ENCODE measurements at places on chromosomes 3 and 15.

- DNase-seq = peak; percentile 70
Measured at GRCh38 chr15:60070838-60071493, 66.9 kb downstream of the FOXB1 start.

- DNase-seq = no peak
Measured at GRCh38 chr15:57509965-57510364, 81.7 kb upstream of the MYZAP start.

- no peak for DNase-seq
Measured at GRCh38 chr15:25965326-25965725, 102.2 kb upstream of the ATP10A start.

- DNase-seq = no peak
Measured at GRCh38 chr3:13507570-13508339, 27.6 kb downstream of the HDAC11 start.

DNA sequence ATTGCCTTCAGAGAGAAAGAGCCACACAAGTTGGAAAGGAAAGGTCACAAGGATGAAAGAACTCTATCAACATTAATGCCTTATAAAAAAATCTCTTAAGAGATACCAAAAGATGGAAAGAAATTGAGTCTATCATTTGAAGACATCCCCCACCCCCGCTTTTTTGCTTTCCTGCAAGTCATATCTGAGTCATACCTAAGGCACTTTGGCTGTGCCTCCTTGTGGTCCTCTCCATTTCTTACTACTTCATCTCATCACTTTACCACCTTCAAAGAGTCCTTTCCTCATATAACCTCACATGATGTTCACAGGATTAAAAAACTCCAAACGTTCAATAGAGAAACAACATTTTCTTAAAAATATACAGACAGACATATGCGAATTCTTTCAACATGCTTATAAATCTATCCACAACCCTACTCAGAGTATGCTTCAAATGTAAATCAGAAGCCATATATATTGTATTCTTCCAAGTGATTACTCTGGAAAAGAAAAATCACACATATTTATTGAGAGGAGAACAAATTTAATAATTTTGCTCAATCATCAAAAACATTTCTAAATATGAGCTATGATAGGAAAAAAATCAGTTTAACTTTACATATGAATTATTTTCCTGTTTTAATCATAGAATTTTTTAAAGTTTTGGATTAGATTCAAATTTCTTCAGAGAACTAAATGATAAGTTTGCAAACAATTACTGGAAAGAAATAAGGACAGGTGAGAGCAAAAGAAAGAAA lies 1003.9 kb upstream of the CFAP20DC start:
- DNase-seq = no peak

GRCh38 chr3:73592154-73593144 lies 32.3 kb downstream of the PDZRN3 start:
- DNase-seq = no peak

GRCh38 chr15:47514200-47514652 lies 203.1 kb upstream of the SEMA6D start:
- no peak for DNase-seq

- no peak for DNase-seq
Measured at GRCh38 chr3:40566694-40567093, 41.9 kb downstream of the ZNF621 start.

DNA sequence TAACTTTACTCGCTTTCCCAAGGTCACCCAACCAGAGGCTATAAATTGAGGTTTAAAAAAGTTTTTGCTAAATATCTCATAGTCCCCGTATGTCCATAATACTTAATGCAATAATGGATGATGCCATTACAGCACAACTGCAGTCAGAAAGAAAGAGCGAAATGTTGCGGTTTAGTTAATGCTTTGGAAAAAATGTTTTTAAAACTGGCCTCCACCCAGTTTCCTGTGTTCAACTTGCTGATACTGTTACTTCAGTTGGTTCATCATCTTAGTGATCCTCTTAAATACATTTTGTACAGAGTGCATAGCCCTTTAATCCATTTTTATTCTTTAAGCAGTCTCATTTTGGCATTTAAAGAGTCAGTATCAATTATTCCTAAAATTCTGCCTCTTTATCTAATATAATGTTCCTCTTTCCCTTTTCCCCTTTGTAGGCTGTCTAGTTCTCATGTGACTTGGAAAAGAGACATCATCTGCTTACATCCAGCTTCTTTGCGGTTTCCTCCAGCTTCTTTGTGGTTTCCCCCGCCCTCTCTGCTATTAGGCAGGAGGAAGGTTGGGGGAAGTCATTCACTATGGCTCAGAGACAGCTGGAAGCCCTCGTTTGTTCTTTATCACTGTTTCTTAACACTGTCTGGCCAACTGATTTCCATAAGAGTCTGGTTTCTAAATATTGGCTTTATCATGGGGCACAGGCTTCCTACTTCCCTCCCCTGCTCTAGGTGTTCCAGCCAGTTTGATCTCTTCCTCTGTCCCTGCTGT lies 154.3 kb downstream of the GOLIM4 start:
- no peak for DNase-seq

DNA sequence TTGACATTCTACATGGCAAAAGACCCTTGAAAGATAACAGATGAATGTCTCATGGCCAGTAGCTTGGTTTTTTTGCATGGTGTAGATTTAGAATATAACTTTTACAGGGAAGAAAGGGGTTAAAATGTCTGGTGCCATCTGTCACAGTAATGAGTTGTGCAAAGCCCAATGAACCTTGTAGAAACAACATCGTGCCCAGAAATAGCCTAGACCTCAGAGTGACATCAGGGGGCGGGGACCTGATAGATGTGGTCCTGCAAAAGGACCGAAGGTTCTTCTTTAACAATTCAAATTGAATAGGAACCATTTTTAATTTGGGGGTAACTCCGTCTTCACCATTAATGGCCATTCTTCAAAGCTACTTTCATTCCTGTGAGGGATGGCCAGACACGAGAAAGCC lies 254.1 kb upstream of the CTDSPL start:
- no peak for DNase-seq

GRCh38 chr3:116552246-116552645 lies 107.0 kb upstream of the LSAMP start:
- no peak for DNase-seq

GRCh38 chr3:129505341-129505740 lies 23.1 kb upstream of the RHO start:
- DNase-seq = no peak
